ENCODE measurements at places on chromosomes 5 and 9. TPM values are rescaled to one million over a fixed set of nuclear protein-coding genes. Genes with fewer than 3 reads are reported as not detected.

DNA sequence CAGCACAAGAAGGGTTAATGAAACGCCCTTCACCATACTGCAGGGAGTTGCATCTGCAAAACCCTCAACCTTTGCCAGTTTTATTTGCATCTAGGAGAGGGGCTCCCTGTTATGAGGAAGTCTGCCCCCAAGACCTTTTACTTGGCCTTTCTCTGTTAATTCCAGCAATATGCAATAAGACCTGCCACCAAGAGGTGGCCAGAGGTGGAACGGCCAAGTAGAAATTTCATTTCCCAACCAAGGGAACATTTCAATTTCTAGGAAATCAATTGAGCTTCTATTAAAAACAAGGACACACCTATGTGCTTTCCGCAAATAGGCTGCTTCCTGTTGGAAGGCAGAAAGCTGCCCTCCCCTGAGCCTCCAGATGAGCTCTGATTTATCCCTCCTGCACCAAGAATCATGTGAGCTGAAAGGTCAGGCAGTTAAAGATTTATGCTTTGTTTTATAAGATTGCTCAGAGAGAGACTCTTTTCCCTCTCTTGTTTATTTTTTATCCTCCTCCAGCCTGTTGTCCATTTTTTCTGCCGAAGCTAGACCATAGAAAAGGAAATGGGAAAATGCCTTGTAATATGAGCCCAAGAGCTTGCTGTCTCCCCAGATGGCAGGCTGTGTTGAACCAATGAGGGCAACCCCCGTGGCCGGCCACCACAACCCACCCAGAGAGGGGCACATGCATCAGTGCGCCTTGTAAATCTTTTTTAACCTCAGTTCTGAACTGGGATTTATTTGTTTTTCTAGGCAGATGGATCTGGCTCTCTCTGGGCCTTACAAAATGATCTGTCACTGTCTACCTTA lies 572.8 kb downstream of the TLE1 start:
- H3K4me1 ChIP-seq, result no peaks in the 10 kb centered on the region
- no peaks in the 10 kb centered on the region for H3K36me3 ChIP-seq
- DNase-seq, result no peak
- peak overlapping the region; percentile 39 for H3K27ac ChIP-seq
- no peak overlapping the region for H3K4me3 ChIP-seq

GRCh38 chr5:68000805-68001204 lies 214.8 kb upstream of the PIK3R1 start:
- H3K27ac ChIP-seq, result no peak overlapping the region
- H3K36me3 ChIP-seq, result no peaks in the 10 kb centered on the region
- DNase-seq, result no peak
- no peaks in the 10 kb centered on the region for H3K27me3 ChIP-seq
- H3K4me1 ChIP-seq, result no peaks in the 10 kb centered on the region

Gene KIF20A
- not detected for total RNA-seq

Gene ROR2
- total RNA-seq, result 58.3 TPM

DNA sequence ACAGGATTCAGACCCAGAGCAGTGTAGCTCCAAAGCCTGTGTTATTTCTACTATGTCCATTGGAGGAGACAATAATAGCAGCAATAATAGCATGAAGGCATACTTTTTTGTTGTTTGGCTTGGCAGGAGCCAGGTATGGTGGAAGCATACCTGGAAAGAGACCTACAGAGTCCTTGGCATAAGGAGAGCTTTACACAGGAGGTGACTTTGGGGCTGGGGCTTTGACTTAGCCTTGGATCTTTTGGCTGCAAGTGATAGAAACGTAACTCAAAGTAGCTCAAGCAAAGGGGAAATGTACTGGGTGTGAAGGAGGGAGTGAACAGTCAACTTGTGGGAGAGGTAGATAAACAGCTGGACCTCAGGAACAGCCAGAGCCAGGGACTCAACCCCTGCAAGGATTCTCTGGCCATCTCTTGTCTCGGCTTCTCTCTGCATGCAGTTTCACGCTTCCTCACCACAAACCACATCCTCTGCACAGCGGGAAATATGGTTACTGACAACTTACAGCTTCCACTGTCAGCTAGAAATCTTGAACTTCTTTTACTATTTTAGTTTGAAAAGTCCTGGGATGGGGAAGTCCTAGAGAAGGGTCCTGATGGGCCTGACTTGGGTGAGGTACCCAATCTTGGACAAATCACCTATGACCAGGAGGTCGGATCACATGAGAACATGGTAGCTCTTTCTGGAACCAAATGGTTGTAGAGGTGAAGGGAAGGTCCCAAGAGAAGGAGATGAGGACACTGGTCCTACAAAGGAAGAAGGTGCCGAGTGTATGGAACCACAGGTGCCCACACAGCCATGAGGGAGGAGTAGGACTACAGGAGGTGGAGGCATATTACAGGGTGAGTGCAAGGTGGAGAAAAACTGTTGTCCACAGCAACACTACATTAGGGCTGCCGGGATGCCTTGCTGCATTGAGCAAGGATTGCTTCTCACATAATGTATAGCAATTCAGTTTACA lies 47.0 kb upstream of the TGFBR1 start:
- no peak overlapping the region for H3K4me3 ChIP-seq
- no peaks in the 10 kb centered on the region for H3K4me1 ChIP-seq
- no peaks in the 10 kb centered on the region for H3K27me3 ChIP-seq

DNA sequence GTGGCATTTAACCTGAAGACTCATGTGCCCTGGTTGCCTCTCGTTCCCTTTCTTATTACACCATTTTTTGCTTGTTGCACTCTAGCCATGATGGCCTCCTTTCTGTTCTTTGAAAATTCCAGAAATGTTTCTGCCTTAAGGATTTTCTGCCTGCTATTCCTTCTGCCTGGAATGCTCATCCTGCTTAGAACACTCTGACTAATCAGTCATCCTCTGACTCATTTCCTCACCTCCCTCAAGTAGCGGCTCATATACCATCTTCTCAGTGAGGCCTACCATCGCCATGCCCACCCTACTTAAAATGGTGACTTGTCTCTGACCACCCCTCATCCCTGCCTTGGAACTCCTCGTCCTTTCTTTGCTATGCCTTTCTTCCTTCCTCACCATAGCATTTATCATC lies 68.8 kb downstream of the KIF4B start:
- no peaks in the 10 kb centered on the region for H3K27me3 ChIP-seq
- no peaks in the 10 kb centered on the region for H3K4me1 ChIP-seq
- H3K36me3 ChIP-seq, result no peaks in the 10 kb centered on the region
- no peak overlapping the region for H3K27ac ChIP-seq
- no peak for DNase-seq

Data from uterus (tissue), 4 donors.